NCI-H1105 (cell line): ENCODE measurements at places on chromosomes 2 and 18.

GRCh38 chr2:43174368-43174916 lies 52.0 kb downstream of the ZFP36L2 start:
- DNase-seq = no peak

GRCh38 chr2:237760506-237761502 lies 37.8 kb upstream of the RBM44 start:
- no peak for DNase-seq

DNA sequence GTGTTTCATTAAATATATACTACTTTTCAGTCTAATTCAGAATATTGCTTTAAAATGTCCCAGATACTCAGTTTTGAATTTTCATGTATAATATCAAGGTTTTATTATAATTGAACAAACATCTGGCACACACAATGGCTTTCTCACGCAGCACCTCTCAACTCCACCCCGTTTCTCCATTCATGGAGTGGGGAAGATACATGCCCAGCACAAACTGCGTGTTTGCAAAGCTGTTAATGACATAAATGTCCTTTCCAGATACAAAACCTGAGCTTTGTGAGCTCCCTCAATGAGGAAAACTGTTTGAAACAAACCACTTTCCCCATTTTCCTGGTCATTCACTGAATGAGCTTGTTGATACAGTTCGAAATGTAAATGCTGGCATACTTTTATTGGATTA lies 150.3 kb upstream of the RASGRP3 start:
- DNase-seq = no peak

GRCh38 chr18:71045331-71046065 lies 756.7 kb downstream of the SOCS6 start:
- no peak for DNase-seq

DNA sequence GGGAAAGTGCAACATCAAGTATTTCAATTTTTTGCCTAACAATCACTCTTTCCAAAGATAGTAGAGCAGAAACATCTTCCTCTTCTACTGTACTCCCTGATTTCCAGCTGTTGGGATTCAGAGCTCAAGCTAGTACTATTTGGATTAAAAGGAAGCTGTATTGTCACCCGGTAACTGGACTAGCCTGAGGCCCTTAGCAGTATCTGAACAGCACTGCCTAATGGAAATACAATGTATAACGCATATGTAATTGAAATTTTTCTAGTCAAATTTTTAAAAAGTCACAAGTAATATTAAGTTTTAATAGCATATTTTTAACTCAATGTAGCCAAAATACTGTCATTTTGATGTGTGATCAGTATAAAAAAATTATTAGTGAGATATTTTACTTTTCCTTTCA lies 86.2 kb downstream of the COX7A2L start:
- no peak for DNase-seq

- DNase-seq = no peak
Measured at GRCh38 chr2:18814387-18814786, 225.0 kb upstream of the NT5C1B start.
